Retina (tissue), 1 donor: ENCODE measurements at places on chromosomes 5 and 9.

DNA sequence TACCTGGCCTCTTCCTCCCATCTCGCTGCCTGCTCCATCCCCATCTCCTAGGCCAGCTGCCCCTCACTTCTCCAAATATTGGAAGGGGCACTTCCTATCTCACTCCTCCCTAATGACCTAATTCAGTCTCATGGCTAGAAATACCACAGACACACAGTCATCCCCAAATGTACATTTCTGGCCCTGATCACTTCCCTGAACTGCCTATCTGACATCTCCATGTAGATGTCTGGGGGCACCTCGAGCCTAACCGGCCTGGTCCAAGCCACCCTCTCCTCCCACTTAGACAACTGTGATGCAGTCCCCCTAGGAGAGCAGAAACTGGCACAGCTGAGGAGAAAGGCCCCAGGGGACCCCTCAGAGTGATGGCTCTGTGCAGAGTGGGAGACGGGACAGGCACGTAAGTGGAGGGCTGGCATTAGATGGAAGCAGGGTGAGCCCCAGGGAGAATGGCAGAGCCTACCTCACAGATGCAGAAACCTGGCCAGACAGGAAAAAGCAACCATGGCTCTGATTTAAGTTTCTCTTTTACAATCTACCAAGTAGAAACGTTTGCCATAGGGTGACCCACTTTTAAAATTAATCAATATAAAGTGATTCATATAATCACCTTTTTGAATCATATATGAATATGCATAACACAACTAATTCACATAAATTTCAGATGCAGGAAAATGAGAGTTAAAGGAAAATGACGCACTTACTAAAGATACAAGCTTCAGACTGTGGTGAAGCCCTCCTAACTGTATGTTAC is 22.1 kb downstream of the CAMSAP1 start:
- DNase-seq = no peak

DNA sequence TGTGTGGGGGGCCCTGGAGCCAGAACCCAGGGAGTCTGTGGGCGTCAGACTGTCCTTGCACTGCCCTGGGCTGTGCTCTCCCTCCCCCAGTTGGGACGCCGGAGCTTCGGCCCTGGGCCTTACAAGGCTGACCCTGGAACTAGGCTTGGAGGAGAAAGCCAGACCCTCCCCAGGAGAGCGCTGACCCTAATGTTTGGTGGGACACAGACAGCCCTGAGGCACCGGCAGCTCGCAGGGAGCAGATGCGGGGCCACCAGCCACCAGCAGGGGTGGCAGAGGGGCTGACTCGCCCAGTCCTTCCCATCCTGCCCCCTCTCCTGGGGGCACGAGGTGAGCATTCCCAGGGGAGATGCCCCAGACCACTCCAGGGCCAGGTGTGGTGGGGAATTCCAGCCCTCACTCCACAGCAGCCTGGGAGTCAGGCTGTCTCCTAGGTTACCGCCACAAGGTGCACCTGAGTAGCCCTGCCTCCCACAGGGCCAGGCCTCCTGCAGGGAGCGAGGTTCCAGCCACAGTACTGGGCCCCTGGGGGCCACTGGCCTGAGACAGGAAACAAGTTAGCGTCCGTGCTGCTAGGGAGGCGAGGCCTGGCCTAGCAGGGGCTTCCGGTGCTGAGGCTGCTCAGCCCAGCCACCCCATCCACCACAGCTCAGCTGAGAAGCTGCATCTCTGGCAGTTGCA is 134.6 kb downstream of the OLFM1 start:
- no peak for DNase-seq

DNA sequence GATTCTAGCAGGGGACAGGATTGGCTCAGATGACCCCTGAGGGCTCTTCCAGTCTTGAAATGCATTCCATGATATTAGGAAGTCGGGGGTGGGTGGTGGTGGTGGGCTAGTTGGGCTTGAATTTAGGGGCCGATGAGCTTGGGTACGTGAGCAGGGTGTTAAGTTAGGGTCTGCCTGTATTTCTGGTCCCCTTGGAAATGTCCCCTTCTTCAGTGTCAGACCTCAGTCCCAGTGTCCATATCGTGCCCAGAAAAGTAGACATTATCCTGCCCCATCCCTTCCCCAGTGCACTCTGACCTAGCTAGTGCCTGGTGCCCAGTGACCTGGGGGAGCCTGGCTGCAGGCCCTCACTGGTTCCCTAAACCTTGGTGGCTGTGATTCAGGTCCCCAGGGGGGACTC is 2.9 kb upstream of the MYOZ3 start:
- no peak for DNase-seq

GRCh38 chr5:2164586-2164985 is 281.9 kb upstream of the IRX4 start:
- no peak for DNase-seq

DNA sequence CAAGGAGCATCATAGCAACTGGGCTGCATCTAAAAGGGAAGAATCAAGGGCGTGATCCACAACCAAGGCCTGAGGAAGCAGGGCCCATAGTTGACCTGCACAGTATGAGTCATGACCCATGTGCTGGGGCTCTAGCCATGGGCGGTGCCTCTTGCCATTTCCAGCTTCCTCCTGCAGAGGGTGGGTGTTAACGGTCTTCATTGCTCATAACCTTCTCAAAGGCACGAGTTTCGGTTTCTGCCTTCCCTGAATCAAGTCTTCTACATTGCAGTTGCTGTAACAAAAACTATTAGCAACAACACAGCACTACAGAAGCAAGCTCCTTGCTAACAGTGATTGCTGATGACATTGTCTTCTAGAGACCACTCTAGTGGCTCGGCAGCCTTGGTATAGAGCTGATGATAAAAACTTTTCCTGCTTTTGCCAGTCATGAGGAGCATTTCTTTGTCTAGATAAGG is 66.9 kb downstream of the CTSL start:
- no peak for DNase-seq

- DNase-seq = no peak
Measured at GRCh38 chr5:31731016-31731415, 92.1 kb downstream of the PDZD2 start.

GRCh38 chr9:27398982-27399653 is 102.2 kb upstream of the EQTN start:
- DNase-seq = no peak

- no peak for DNase-seq
Measured at GRCh38 chr9:36051317-36051716, 14.6 kb downstream of the RECK start.

DNA sequence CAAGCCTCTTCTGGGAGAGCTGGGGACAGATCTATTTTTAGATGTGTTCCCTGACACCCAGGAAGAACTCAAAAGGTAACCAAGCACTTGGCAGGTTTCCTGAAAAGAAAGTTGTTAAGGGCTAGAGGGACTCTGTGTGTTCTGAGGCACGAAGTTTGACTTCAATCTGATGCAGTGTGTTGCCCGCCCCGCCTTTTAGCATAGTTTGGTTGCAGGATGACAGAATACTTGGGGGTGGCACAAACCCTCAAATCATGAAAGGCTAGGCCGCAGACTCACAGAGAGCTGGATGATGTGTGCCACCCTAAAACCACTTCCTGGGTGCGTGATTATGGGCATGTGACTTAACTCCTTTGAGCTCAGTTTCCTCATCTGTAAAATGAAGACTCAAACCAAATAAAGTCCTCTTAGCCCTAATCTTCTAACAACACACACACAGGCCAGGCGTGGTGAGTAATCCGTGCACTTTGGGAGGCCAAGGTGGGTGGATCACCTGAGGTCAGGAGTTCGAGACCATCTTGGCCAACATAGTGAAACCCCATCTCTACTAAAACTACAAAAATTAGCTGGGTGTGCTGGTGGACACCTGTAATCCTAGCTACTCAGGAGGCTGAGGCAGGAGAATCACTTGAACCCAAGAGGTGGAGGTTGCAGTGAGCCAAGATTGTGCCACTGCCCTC is 12.8 kb upstream of the NDFIP1 start:
- no peak for DNase-seq

DNA sequence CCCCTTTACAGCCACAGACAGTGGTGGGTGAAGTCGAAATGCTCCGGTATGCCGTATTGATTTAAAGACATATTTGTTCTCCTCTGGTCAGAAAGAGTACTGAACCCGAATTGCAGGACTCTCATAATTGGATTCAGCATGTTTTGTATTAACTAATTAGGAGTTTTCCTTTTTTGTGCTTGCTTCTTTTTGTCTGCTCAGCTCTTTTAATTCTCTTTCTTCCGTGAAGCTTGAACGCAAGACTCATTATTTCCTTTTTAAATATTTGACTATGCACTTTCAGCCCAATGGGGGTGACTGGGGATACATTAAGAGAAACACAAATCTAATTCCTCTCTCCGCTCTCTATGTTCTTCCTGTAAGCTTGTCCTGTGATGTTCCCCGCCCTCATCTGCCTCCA is 246.6 kb upstream of the IRX2 start:
- peak; percentile 38 for DNase-seq

DNA sequence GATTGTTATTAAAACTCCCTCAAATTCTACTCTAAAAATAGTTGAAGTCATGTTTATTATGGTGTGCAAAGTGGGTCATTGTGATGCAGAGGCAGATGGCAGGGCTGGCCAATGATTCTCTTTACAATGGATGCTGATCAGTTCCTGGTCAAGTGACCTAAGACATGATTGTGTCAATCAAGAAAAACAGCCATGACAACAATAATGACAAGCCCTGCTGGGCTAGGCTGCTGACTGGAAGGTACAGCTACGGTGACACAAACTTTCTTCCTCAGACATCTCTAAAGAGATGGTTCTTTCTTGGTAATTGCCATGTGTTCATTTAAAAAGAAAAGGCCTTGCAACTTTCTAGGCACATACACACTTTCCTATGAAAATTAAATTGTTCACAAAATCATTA is 3.6 kb downstream of the SLC24A2 start:
- no peak for DNase-seq

DNA sequence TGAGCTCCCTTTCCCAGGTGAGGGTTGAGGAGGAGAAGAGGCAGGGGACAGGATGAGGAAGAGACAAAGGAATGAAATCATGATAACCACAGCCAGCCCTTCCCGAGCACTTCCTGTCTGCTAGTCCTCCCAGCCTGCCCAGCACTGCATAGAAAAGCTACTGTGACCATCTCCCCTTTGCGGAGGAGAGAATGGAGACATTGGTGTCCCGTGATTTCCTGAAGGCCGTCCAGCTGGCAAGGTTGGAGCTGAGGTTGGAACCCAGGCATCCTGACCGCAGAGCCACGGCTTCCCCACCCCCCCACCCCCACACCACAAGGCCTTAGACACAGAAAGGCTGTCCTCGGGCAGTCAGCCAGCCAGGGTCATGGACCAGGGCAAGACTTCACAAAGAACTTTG is 131.1 kb upstream of the ICE1 start:
- DNase-seq = no peak

DNA sequence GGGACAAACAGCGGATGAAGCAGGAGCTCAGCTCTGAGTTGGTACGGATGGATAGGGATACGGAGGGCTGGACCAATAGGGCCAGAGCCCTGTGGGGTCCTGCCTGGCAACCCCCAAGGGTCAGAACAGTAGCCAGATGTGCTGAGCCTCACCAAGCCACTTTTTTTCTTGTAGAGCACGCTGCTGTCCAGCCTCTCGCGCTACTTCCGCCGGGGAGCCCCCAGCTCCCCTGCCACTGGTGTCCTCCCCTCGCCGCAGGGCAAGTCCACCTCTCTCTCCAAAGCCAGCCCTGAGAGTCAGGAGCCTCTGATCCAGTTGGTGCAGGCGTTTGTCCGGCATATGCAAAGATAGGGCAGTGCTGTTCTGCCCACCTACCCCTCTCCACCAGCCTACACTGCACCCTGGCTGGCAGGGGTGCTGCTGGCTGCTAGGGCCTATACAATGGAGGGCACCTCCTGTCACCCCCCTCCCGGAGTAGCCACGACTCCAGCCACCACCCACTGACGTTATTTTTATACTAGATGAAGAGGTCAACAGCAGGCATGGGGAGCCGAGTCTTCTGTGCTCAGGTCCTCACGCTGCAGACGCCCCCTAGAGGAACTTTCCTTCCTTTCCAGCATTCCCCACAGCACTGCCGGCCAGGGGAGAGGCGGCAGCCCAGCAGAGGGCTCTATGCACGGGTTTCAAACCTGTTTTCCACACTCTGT is 21.6 kb downstream of the SH3GLB2 start:
- DNase-seq = peak; percentile 82

GRCh38 chr5:146001544-146002190 is 65.3 kb downstream of the SH3RF2 start:
- DNase-seq = no peak

DNA sequence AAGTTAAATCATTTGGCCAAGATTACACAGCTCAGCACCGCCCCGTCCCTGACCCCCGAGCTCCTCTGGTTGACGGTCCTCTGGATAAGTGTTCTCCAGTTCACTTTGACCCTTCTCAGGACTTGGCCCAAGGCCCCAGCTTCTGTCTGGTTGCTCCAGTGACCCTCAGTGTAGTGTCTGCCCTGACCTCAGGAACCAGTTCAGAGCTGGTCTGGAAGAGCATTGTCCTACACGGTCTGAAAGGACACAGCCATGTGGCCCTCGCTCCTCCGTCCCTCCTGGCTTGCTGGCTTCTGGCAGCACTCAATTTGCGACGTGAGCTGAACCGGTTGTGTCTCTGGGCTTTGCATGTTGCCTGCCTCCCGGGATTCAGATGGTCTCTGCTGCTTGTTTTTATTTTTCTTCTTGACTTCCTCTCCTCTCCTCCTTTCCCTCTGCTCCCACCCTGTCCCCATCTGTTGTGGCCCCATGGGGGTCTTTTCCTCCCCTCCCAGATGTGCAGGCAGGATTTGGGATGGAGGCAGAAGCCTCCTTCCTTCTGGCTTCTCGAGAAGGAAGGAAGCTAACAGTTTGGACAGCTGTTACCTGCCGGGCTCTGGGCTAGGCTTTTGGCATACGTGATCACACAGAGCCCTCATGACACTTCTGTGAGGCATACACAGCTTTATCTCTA is 72.0 kb downstream of the PPARGC1B start:
- no peak for DNase-seq

GRCh38 chr5:60674251-60675069 is 25.5 kb downstream of the DEPDC1B start:
- DNase-seq = peak; percentile 11

DNA sequence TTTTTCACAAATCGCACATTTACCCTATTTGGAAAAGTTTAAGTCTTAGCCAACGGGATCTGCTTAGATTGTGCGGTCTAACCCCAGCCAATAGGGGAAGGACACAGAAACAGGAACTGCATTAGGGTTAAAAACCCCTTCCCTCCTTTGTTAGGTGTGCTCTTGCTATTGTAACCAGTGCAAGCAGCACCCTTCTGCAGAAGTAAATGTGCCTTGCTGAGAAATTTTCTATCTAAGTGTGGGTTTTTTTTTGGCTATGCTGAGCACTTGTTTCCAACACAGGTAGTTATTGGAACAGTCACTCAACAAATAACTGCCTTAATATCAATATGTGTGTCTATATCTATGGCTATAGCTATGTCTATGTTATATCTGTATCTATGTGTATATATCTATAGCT is 190.0 kb downstream of the TRIM32 start:
- DNase-seq = no peak

- DNase-seq = peak; percentile 91
Measured at GRCh38 chr5:7850395-7851239, at the start of gene CFAP90. CFAP90 (minus strand) TSS chr5:7851133; CDS start chr5:7851021, 112 bp downstream.

GRCh38 chr5:123107343-123108244 is 18.6 kb downstream of the PRDM6 start:
- DNase-seq = no peak

DNA sequence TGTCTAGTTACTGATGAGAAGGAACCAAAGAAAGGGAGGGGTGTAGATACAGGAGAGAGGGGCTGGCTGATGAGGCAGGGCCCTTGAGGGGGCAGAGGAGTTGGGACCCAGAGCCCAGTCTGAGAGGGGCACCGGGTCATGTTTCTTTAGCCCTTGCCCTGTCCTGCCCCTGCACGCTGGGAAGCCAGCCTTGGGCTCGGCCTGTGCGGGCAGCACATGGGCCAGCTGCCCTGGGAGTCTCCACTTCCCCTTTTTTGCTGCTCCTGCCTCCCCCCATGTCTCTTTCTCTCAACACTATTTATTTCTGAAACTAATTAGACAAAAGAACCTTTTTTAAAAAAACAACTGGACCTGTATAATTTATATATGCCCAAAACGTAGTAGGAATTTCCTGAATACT is 20.5 kb downstream of the MVB12B start:
- no peak for DNase-seq
